ENCODE measurements at places on chromosomes 7 and 10.

DNA sequence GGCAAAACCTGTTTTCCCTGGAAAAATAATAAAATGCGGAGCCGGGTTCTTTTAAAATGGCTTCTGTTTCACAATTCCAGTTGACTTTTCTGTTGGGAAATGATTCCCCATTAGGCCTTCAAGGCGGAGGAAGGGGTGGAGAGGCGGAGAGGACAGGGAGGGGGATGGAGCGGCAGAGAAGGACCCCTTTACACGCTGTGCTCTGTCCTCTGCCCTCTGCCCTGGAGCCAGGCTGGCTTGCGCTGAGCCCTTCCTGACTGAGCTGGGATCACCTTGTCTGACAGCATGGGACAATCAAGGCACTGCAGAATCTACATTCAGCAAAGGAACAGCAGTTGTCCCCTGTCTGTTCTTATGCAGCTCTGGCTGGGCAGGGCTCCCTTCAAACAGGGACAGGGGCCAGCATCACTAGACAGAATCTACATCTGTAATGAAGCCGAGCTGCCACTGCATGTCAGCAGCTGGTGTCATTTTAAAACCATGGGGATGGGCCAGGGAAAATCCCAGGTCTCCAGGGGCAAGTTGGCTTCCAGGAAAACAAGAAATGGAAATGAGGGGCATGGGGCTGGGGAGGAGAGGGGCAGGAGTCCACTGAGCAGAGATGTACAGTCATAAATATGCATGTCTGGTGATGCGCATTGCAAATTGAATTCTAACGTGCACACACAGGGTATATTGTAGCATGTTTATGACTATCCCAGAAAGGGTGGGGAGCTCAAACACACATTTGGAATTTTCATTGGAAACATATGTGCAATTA is 120.0 kb downstream of the MKX start:
- no peak for DNase-seq

DNA sequence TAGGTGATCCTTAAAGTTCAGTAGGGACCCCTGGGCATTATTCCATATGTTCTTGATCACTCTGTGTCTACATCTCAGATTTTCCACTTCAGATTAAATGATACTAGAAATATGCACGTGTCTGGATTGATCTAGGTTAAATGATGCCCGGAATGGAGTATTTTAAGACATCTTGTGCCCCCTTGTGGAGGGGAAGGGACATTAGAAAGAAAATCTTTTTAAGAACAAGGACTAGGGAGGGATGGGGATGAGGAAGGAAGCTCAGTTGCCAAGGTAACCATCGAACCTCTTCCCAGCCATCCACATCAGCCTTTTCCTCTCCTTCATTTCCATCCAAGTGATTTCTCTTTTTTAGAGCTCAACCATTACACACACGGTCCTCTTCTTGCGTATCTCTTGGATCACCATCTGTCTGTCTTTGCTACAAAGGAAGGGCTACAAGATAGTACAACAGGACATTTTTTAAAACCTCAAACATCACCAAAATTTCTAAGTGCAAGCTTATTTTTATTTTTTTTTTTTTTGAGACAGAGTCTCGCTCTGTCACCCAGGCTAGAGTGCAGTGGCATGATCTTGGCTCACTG is 40.5 kb downstream of the PRSS2 start:
- DNase-seq = no peak

GRCh38 chr7:26948617-26949118 is 84.3 kb upstream of the SKAP2 start:
- no peak for DNase-seq

DNA sequence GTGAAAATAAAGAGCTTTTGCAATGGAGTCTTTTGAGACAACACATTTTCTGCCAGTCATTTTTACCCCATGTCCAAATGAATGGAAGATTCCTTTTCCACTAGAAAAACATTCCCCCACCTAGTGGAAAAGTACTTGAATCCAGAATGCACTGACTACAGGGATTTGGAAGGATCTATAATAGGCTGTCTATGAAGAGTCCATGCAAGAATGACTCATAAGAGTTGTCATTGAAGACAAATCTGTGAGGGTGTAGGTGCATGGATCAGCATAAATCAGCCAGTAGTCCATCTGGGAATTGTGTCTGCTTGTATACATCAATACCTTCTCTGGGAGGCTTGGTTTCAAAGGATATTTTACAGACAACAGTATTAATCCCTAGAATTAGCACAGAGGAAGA is 32.5 kb upstream of the TRUB1 start:
- no peak for DNase-seq

DNA sequence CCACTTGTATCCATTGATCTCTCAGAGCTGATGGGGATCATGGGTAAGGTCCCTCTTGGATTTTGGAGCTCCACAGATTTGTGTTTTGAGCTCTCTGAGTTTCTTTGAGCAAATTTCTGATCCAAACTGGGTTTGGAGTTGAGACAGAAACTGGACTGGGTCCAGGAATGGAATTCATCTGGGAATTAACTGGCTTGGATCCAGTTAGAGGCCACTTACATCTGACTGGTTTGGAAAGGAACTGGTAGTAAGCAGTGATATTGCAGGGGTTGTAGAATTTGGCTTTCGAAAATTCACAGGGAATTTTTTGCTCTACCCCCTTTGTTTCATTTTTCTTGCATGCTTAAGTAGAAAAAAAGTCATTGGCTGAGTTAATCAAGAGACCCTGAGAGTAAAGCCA is 245.6 kb downstream of the SEMA3D start:
- no peak for DNase-seq

- no peak for DNase-seq
Observed at GRCh38 chr10:75708060-75708459, 276.6 kb downstream of the LRMDA start.

DNA sequence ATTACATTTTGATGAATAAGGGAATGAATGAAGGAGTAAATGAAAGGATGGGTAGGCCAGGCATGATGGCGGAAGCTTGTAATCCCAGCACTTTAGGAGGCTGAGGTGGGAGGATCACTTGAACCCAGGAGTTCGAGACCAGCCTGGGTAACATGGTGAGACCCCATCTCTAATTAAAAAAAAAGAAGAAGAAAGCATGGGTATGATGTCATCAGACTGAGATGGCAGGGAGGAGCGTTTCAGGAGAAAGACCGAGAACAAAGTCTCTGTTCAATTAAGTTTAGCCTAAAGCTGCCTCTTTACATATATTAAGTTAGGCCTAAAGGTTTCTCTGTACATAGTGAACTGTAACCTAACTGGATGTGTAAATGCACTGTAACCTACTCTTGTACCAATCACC is 42.2 kb upstream of the SMNDC1 start:
- no peak for DNase-seq

- DNase-seq = no peak
Observed at GRCh38 chr7:34931739-34932138, 105.5 kb downstream of the DPY19L1 start.

- no peak for DNase-seq
Observed at GRCh38 chr7:112790586-112791003, 402 bp upstream of the TMEM168 start.

DNA sequence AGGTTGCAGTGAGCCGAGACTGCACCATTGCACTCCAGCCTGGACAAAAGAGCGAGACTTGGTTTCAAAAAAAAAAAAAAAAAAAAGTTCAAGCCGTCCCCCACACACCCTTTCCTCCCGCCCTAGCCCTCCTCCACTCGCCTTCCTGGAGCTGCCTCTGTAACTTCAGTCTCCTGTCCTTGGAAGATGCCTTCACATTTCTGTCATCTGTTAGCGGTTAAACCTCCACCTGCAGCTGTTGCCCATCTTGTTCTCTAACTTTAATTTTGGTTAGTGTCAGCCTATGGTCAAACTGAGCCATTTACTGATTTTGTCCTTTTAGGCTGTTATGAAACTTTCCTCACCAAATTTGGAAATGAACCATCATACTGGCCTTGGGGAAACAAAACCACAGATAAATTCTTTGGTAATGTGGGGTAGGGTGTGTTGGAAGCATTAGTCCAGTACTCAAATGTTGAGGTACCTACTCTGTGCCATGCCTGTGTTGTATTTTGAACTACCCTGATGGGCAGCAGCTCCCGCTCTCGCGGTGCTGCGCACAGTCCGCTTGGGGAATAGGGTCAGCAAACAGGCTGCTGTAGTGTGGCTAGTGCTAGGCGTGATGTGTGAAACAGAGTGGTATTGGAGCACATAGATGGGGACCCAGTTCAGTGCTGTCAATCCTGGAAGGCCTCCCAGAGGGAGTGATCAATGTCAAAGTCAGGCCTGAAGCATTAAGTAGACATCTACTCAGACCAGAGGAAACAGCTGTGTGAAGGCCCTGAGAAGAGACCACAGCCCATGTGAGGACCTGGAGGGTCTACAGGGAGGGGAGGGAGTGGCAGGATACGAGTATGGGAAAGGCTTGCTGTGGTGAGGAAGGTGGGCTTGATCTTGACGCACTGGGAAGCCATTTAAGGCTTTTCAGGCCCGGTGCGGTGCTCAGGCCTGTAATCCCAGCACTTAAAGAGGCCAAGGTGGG is 26.9 kb downstream of the SFXN4 start:
- DNase-seq = no peak

DNA sequence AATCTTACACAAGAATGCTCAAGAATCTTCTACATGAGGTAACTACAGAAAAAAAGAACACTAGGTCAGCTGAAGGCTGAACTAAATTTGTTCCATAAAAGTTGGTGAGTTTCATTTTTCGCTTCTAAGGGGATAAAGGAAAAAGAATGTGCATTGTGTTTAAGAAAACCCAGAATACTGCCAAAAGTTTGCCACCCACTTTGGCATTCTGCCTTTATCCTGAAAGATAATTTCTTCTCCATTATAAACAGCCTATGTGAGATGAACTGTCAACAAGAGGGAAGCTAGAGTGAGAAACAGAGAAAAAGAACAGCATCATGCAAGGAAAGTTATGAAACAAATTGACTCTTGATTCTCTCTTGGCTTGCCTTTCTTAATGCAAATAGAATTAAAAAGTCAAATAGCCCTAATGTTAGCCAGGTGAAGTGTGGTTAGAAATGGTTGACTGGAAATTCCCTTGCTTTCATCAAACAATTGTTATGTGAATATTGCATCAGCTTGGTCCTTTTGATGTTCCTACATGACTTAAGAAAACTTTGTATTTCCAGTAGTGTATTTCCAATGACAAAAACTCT is 25.8 kb downstream of the STEAP1 start:
- no peak for DNase-seq

DNA sequence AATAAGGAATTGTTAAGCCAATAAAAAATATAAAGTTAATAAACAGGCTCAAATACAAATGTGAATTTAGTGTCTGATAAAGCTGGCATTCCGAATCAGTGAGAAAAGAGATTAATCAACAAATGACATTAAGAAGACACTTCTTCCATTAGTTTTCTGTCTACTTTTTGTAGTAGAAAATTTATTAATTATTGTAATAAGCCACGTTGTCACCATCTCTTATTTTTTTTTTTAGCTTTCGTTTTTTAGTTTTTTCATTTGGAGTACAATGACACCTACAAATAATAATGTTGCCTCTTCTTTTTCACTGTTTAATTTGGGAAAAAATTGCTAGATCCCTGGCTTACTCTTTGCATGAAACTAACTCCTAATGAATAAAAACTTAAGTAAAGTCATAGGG is 46.8 kb upstream of the STEAP1B start:
- DNase-seq = no peak

DNA sequence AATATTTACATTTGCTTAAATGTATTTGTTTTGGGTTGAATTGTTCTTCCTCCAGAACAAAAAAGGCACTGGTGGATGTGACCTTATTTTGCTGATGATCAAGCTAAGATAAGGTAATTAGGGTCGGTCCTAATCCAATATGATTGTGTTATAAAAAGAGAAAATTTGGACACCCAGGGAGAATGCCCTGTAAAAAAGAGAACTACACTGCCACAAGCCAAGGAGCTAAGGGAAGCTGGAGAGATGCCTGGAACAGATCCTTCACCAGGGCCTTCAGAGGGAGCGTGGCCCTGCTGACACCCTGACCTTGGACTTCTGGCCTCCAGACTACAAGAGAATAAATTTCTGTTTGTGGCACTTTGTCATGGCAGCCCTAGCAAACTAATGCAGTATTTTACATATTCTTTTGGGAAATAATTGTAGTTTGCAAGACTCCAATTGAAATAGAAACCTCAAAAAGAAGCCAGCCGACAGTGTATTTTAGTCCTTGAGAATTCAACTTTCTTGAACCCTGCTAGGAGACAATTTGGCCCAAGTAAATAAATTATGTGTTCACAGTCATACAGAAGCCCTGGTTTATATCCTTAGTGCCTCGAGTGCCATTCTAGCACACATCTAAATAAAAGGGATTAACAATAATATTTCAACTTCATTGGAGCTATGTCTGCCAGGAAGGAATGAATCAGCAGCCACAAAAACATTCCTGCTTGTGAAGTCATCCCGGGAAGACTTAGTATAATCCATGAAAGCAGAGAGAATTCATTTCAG is 164.6 kb downstream of the PKD1L1 start:
- peak; percentile 71 for DNase-seq

GRCh38 chr10:79385392-79385795 is 38.1 kb downstream of the PPIF start:
- DNase-seq = no peak

DNA sequence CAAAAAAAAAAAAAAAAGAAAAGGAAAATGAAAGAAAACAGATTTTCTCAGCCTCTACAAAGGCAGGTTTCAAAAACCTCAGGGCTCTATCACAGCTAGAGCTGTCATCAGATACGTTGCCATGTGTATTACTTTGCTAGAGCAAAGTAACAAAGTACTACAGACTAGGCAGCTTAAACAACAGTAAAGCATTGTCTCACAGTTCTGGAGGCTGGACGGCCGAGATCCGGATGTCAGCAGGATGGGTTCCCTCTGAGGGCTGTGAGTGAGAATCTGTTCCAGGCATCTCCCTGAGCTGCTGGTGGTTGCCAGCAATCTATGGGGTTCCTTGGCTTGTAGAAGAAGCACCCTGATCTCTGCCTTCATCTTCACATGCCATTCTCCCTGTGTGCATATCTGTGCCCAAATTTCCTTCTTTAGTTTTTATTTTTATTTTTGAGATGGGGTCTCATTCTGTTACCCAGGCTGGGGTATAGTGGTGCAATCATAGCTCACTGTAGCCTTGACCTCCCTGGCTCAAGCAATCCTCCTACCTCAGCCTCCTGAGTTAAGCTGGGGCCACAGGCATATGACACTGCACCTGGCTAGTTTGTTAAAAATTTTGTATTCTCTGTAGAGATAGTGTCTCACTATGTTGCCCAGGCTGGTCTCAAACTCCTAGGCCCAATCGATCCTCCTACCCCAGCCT is 48.9 kb upstream of the KDM7A start:
- DNase-seq = no peak

DNA sequence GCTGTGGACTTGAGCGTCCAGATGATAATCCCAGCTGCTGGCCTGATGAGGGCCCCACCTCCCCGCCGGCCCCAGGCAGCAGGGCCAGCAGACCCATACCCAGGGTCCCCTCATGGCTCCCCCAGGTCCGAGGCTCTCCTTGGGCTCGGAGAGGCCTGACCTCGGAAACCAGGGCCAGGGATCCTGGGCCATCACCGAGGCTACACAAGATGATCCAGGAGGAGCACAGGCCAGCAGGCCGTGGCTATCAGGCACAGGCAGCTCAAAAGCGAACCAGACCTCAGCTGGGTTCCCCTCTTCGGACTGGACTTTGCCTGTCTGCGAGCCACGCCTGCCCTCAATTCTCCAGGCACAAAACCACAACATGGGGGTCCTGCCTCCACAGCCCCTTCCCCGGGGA is 17.4 kb downstream of the PDGFA start:
- DNase-seq = no peak
